ENCODE measurements at places on chromosomes 5 and 9.
A peak's percentile ranks its signal among the peaks of the same experiment; 100 is the strongest.

DNA sequence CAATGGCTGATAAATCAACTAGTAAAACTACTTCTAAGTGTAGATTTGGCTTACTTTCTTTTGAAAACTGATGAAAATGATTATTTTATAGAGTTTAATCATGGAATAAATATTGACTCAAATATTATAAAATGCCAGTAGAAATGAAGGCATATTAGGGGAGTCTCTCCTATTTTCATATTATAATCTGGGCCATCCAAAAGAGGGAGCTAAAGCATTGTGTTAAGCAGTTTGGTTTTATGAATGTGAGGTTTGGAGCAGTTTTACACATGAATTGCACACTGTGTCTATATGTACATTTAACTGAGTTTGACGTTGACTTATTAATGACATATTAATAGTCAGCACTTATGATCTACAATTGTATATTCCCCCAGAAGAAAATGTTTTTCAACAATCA lies 17.4 kb downstream of the CDH9 start:
- no peak for DNase-seq

DNA sequence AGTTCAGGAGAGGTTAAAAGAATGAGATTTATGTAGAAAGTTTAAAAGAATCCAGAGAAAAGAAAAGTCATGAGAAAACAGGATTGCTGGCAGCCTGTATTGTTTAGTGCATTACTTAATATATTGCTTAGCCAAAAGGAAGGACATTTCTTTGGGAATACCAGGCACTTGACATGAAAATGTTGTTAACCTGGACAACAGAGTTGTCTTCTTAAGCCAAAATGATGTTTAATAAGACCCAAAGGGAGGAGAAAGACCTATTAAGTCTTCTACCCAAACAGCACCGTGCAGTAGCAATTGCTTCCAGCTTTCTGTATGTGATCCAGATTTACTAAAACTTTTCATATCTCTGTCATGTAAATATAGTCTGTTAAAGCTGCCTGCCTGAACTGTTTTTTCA lies 74.0 kb upstream of the PRLR start:
- DNase-seq = no peak

DNA sequence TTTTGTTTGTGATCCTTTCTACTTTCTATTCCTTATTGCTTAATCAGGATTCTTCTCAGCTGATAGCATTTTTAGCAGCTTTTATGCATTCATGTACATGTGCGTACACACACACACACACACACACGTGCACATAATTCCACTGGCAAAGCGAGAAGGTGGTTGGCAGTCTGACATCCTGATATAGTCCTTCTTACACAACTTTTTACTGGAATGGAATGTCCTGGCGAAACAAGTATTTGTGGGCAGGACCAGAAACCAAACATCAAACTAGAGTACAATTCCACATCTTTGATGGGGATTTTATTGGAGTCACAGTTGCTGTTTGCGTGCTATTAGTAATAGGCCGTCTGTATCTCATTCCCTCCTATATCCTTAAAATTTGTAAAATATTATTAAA lies 356.5 kb downstream of the CCDC171 start:
- DNase-seq = no peak

DNA sequence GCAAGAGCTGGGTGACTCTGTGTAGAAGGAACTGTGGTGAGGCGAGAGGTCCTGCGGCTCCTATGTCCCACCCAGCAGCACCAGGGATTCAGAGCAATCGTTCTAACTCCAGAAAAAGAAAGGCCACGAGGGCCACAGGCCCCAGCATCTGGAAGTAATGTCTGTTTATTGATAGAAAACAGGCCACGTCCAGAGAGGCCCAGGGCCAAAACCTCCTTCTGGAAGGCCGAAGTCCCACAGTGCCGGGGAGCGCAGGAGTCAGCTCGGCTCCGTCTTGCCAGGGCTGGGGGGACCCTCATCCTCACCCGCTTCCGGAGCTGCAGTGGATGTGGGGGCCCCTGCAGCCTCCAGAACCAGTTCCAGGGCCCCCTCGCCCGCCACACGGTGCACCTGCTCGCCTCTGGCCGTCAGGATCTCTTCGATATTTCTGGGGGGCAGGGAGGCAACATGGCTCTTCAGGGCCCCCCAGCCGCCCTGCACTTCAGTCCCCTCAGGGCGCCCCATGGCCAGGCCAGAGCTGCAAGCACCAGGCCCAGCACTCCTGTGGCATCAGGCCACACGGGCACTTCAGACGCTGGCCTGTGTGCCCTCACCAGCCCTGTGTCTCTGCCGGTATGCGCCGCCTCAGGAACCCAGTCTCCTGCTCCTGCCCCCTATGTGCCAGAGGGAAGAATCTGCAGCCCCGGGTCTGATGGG lies 1.6 kb downstream of the DNLZ start:
- peak; percentile 56 for DNase-seq

DNA sequence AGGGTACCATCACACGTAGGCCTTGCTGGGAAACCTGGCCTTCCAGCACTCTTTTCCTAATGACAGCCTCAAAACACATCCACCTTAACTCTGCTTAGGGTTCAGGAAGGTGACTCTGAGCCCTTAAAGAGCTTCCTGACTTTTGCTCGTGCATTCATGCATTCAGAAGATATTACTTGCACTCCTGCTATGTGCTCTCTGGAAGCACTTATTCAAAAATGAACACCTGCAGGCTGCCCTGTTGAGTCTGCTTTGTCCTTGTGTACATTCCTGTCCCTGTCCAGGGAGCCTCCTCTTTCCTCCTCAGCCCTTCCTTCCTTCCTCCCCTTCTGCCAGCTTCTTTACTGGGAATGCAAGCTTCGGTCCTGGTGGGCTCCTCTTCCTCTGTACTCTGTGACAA lies 61.5 kb downstream of the SPRY4 start:
- no peak for DNase-seq

DNA sequence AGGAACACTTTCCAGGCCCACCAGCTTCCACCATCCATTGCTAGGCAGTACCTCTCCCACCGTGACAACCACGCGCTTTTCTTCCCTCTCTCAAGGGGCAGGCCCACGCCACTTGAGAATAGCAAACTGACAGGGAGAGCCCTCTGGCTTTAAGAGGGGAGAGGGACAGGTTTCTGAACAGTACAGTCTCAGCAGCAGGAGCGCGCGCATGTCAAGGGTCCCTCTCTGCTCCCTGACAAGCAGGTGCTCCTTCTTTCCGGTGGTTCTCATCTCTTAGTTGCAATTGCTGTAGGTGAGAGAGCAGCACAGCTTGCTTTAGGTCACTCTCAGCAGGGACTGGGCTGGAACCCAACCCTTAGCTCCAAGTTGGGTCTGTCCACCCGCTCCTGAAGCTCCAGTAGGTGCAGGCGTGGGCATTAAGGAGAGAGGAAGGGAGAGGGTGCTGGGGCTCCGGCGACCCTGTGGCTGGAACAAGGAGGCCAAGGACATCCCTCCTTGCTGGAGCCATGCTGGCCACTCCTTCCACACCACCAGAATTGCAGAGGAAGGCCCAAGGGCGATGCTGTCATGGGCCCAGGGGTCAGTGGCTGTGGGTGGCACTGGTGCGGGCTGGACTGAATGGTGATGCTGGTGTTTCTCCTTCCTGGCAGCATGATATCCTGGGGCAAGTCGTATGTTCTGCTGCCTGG lies 9.0 kb upstream of the PHF2 start:
- DNase-seq = no peak

GRCh38 chr9:78905986-78906755 lies 609.2 kb downstream of the PSAT1 start:
- DNase-seq = no peak

DNA sequence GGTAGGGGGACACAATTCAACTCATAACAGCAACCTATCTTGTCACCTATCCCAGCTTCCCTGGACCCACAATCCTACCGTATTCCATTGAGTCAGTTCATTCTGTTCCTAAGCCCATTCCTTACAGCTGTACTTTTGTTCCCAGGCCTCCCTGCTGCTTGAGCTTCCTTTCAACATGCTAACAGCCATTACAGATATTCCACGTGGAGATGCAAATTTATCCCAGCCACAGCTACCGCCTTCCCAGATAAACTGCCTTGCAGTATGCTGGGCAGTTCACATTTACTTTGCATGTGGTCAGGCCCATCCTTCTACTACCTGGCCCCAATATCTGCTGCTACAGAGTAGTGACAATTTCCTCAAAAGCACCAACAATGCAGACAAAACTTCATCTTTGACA lies 23.0 kb downstream of the RIGI start:
- DNase-seq = no peak

DNA sequence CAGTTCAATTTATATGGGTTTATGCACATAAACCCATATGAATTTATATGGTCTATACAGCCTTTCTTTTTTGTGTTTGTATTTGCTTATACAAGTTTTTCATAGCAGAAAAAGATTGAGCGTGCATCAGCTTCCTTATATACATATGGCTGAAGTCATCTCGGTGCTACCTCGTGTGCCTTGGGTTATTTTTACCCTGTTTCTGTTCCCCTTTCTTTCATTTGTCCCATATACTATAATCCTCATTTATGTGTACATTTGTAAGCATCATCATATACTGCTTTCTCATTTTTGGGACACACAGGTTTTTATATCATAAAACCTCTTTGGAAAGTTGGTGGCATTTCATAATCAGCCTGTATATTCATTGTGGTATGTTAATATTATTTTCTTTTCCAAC lies 107.8 kb upstream of the ADAMTSL1 start:
- DNase-seq = no peak

DNA sequence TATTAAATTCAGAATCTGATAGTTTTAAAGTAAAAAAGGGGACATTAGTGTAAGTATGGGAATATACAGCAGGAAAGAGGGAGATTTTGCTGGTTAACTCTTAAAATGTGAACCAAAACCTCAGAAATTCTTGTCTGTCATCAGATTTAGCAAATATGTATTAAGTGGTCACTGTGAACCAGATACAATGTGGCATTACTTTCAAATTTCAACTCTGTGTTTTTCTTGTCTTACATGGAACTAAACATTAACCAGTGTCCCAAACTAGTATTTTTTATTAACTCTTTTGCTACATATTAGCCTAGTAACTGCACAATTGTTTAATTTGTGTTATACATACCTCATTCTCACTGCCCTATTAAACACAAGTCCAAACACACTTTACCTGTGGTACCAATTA lies 259.9 kb upstream of the RASA1 start:
- DNase-seq = no peak

GRCh38 chr5:74616236-74617146 lies 24.0 kb downstream of the ENC1 start:
- DNase-seq = peak; percentile 56

DNA sequence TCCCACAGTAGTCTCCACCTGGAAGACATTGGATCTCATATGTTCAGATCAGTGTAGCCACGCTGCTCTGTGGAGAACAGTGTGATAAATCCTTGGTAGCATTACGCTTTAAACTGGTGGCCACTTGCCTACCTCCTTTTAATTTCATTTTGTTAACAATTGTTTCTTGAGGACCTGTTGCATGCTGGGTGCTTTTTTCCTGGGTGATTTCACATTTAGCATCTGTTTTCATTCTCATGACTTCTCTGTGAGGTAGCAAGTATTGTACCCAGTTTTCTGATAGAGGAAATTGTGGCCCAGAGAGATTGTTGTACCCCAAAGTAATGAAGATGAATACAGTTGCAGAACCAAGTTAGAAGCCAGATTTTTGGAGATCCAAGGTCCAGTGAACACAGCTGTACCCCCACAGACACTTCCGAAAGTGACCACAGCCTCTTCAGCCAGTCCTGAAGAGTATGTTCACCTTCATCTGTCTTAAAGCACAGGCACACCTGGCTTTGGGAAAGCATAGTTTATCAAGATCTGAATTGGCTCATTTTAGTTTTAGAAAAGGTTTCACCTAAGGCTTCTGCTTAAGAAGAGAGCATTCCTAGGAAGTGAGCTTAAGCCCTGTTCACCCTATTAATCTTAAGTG lies 75.2 kb downstream of the F2RL2 start:
- no peak for DNase-seq

GRCh38 chr5:11143456-11144267 lies 382.6 kb upstream of the DAP start:
- DNase-seq = no peak

DNA sequence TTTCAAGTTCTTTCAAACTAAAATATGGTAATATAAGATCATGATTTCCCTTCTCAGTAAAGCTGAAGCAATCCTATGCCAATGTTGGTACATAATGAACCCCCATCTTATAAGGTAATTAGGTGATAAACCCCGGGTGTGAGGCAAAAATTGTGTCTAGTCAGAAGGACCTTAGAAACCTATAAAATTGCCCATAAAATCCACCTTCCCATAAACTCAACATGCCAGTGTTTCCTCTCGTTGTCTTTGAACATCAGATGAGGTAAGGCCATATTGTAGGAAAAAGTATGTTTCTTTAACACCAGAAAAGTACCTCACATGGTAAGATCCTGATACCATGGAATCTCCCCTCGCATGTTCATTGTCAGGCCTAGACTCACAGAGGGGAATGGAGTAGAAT lies 43.3 kb downstream of the SNCAIP start:
- DNase-seq = no peak

GRCh38 chr9:94112716-94113465 lies 28.6 kb downstream of the PTPDC1 start:
- no peak for DNase-seq

DNA sequence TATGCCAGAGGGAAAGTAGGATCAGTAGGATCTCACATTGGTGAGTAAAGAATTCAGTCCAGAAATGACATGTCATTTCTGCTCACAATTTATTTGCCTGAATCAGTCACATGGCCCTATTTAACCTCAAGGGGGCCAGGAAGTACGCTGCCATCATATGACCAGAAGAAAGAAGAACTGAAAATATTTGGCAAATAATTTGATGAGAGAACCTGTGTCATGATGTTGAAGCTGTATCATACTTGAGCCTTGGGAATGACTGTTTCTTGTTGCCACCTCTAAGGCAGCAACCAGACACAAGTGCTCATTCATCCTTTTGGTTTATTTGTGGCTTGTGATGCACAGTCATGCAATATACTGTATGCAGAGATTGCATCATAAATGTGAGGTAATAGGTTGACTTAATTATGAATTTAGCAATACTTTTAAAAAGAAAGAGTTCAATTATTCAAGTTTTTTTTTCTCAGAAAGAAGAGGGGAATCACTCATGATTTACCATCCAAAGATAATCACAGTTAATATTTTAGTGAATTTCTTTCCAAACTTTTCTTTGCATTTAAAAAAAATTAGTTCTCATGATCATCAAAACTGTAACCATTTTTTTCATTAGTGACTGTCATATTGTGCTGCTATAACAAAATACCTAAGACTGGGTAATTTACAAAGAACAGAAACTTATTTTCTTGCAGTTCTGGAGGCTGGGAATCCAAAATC lies 8.2 kb upstream of the ZFYVE16 start:
- no peak for DNase-seq

DNA sequence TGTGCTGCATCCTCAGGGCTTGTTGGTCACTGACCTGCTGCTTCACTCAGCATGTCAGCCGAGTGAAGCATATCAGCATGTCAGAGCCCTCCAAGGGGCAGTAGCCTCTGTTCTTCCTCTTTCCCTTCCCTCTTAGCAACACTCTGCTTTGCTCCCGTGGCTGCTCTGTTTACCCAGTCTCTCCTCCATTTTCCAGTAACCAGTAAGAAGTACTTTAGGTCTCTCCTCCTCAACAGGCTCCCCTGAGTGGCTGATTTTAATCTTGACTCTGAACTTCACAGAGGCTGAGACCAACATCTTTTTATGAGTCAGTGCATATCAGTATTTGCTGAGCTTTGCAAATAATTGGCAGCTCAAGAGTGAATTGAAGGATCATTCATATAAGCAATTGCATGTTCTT lies 18.6 kb upstream of the ADRB2 start:
- peak; percentile 30 for DNase-seq
